ENCODE measurements at places on chromosomes 3 and 15.

- no peaks in the 10 kb centered on the region for H3K36me3 ChIP-seq
- H3K4me3 ChIP-seq = no peak overlapping the region
- no peaks in the 10 kb centered on the region for H3K27me3 ChIP-seq
- H3K27ac ChIP-seq = peak overlapping the region; percentile 93
- peaks cover 92% of the 10 kb centered on the region for H3K4me1 ChIP-seq
Observed at GRCh38 chr15:41919954-41920538, 26.2 kb upstream of the SPTBN5 start.

DNA sequence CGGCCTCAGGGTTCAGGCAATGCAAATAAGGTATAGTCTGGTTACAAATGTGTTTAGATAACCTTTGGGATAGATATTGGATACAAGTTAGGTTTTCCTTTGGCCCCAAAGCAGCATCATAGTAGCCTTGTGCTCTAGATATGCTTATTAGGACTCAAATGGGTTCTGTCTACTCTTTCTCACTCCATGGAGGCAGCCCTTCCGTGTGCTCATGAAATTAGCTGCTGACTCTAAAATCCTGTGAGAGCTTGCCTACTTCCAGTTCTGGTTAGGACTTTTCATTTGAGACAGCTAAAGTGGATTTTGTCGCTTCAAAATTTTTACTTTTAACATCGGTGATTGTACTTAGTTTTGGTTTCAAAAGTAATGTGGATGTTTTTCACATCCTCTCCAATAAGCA, 1.6 kb downstream of the CDV3 start:
- no peaks in the 10 kb centered on the region for H3K36me3 ChIP-seq
- DNase-seq = no peak
- H3K4me1 ChIP-seq = peaks cover 4% of the 10 kb centered on the region
- no peaks in the 10 kb centered on the region for H3K27me3 ChIP-seq
- peak overlapping the region; percentile 96 for H3K4me3 ChIP-seq

- H3K4me1 ChIP-seq = no peaks in the 10 kb centered on the region
- no peaks in the 10 kb centered on the region for H3K36me3 ChIP-seq
- DNase-seq = no peak
Observed at GRCh38 chr3:124890573-124891190, 3.5 kb upstream of the ITGB5 start.

- no peaks in the 10 kb centered on the region for H3K36me3 ChIP-seq
- no peaks in the 10 kb centered on the region for H3K4me1 ChIP-seq
- DNase-seq = no peak
- no peak overlapping the region for H3K27ac ChIP-seq
- no peaks in the 10 kb centered on the region for H3K27me3 ChIP-seq
Observed at GRCh38 chr3:127158614-127159229, 34.2 kb upstream of the PRR23E start.

DNA sequence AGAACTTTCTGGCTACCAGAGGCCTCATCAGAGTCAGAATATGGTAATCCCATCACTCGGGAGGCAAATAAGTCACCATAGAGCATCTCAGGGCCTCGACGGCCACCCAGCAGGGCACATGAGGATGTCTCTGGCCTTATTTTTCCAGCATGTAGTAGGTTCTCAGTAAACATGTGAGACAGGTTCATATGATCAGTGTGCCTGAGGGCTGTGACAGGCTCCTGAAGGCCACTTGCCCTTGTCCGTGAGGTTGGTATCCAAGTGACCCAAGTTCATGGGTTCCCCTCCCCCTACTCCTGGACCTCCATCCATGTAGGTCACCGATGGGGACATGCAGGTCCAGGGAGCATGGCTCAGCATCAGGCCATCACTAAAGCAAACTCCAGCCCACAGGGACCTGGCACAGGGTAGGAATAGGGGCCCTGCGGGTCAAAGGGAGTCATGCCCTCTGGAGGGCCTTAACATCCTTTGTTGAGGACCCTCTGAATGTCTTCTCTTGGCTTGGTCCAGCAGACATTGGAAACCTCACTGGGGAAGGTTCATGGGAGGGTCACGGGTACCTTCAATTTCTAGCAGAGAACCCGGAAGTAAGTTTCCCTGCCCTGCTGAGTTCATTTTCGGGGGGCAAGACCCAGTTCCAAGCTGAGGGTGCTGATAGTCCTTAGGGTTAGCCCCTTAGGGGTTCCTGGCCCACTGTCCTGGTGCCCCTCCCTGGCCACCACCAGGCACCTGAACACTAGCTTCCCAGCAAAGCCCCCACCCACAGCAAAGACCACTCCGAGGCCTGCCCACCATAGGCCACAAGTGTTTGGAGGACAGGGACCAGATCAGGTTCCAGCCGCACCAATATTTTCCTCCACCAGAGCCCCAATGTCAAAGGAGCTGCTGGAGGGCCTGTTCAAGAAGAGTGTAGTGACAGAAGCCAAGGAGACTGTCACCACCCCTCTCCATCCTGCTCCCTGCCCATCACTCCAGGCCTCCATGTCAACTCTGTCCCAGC, 61.1 kb downstream of the ZNF445 start:
- no peaks in the 10 kb centered on the region for H3K4me1 ChIP-seq
- no peak overlapping the region for H3K4me3 ChIP-seq

DNA sequence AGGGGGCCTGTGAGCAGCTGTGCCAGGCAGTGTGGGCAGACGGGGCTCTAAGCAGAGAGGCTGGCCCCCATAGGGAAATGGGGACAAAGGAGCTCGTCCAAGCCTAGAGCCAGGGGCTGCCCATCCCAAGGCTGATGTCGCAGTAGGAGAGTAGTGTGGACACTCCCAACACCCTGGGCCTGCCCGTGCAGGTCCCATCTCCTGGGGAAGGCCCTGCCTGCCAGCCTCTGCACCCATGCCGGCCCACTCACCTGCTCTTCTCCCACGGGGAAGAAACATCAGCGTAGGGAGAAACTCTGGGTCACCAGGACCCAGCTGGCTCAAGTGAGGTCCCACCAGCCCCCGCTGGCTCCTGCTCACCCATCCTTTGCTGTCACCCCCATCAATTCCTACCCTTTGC, 10.7 kb upstream of the DUSP7 start:
- H3K36me3 ChIP-seq = no peaks in the 10 kb centered on the region
- no peaks in the 10 kb centered on the region for H3K27me3 ChIP-seq
- no peak overlapping the region for H3K4me3 ChIP-seq
- H3K27ac ChIP-seq = no peak overlapping the region

- no peak for DNase-seq
- H3K4me3 ChIP-seq = no peak overlapping the region
- no peak overlapping the region for H3K27ac ChIP-seq
- H3K36me3 ChIP-seq = no peaks in the 10 kb centered on the region
- H3K4me1 ChIP-seq = no peaks in the 10 kb centered on the region
Observed at GRCh38 chr3:62833538-62833937, 41.7 kb downstream of the CADPS start.

DNA sequence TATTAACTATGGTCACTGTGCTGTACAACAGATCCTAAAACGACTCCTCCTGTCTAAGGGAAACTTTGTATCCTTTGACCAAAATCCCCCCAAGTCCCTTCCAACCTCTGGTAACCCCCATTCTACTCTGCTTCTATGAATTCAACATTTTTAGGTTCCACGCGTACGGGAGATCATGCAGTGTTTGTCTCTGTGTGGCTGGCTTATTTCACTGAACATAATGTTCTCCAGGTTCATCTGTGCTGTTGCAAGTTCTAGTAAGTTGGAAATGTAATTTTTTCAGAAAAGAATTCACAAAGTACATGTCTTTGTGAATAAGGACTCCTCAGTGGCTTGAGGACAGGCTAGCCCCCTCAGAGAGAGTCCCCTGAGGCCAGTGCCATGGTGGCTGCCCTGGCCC, 66.1 kb downstream of the ATP10A start:
- H3K4me3 ChIP-seq = no peak overlapping the region
- no peak for DNase-seq
- no peaks in the 10 kb centered on the region for H3K27me3 ChIP-seq
- peaks cover 16% of the 10 kb centered on the region for H3K4me1 ChIP-seq
- no peaks in the 10 kb centered on the region for H3K36me3 ChIP-seq
- H3K27ac ChIP-seq = no peak overlapping the region

GRCh38 chr3:59320080-59320479, 270.3 kb upstream of the CFAP20DC start:
- H3K36me3 ChIP-seq = no peaks in the 10 kb centered on the region
- DNase-seq = no peak
- no peak overlapping the region for H3K27ac ChIP-seq
- no peaks in the 10 kb centered on the region for H3K27me3 ChIP-seq

- DNase-seq = no peak
- no peak overlapping the region for H3K4me3 ChIP-seq
- H3K27ac ChIP-seq = no peak overlapping the region
- H3K36me3 ChIP-seq = no peaks in the 10 kb centered on the region
Observed at GRCh38 chr3:7897655-7898054, 604.0 kb upstream of the LMCD1 start.

GRCh38 chr3:126061301-126062032, 22.5 kb downstream of the SLC41A3 start:
- peaks cover 10% of the 10 kb centered on the region for H3K4me1 ChIP-seq
- no peak overlapping the region for H3K27ac ChIP-seq
- no peak for DNase-seq
- H3K36me3 ChIP-seq = peaks cover 4% of the 10 kb centered on the region

DNA sequence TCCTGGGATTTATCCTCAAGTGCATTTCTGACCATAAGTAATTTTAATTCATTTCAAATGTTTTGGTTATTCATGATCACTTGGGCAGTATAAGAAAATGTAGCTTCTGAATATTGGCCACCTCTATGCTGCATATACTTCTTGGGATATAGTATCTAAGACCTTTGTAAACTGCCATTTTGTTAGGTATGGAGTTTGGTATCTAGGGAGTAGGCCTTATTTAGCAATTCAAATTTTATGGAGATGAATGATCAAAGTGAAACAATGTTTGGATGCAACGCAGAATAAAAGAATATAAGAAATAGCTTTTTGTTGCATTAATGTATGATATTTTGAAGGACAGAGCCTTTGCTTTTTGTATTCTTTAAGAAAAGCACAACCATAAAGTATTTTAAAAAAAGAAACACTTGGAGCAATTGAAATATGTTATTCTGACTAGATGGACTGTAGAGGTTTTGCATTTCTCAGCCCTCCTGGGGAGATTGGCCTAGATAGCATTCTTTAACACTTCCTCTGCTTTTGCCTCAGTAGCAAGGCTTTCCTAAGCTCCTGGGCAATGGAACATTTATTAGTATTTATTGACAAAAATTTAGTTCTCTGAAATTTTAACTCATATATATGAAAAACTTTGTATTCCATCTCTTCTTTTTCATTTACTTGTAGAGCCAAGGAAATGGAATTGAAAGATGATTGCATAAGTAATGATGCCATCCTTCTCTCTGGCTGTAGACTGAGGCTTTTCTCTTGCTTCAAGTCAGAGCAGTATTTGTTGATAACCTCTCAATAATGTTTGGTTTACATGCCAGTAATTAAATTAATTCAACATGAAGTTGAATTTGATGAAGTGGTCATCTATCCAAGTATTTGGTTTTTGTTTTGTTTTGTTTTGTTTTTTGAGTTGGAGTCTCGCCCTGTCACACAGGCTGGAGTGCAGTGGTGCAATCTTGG, 61.8 kb upstream of the UTS2B start:
- no peak for DNase-seq
- no peak overlapping the region for H3K27ac ChIP-seq
- no peaks in the 10 kb centered on the region for H3K27me3 ChIP-seq
- H3K4me3 ChIP-seq = no peak overlapping the region

DNA sequence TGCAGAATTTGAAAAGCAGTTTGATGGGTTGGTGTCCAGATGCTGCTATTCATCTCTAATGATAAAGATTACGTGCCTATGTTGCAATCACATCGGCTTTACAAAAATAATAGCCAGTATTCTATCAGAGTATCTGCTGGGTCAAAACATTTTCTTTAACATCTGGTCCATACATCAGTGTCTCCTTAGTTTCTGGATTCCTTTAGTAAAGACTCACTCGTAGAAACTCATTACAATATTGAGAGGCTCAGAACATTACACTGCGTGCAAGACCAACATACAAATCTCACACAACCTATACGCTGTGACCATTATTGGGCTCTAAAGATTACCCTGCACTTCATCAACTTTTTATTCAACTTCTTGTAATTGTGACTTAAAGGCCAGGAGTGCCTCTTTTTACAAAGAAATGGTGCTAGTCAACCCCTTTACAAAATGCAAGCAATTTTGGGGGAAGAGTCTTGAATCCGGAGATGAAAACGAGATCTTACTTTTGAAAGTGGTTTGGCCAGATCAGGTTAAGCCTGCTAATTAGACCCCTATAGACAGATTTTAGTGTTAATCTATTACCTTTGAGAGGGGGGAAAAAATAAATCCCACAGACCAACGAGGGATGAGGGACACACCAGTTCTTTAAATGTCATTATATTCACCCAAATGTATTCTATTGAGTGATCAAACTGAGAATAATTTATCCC, 2.9 kb downstream of the TRA2B start:
- H3K27me3 ChIP-seq = no peaks in the 10 kb centered on the region
- H3K4me3 ChIP-seq = peak overlapping the region; percentile 68
- H3K36me3 ChIP-seq = no peaks in the 10 kb centered on the region
- H3K27ac ChIP-seq = peak overlapping the region; percentile 100
- H3K4me1 ChIP-seq = peaks cover 37% of the 10 kb centered on the region
- no peak for DNase-seq

- DNase-seq = no peak
- no peak overlapping the region for H3K4me3 ChIP-seq
- no peaks in the 10 kb centered on the region for H3K36me3 ChIP-seq
- H3K4me1 ChIP-seq = no peaks in the 10 kb centered on the region
- H3K27ac ChIP-seq = no peak overlapping the region
Observed at GRCh38 chr15:33587773-33588172, 277.0 kb downstream of the RYR3 start.

GRCh38 chr15:81152339-81152738, 18.3 kb downstream of the CFAP161 start:
- no peak overlapping the region for H3K27ac ChIP-seq
- no peak for DNase-seq
- no peaks in the 10 kb centered on the region for H3K36me3 ChIP-seq
- no peaks in the 10 kb centered on the region for H3K27me3 ChIP-seq

DNA sequence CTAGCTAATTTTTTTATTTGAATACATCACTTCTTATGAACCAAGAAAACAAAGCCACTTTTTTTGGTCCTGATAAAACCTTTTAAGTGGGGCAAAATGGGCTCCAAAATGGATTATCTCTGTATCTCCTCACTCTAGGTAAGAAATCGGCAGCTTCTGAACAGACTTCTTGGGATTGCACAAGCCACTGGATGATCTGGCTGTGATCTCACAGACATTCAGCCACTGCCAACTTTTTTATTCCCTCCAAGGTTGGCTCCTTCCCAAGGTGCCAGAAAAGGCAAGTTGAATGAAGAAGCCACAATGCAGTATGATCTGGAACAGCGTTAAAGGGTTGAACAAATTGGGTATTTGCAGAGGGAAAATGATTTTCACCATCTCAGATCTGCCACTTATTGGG, 73.2 kb downstream of the PRICKLE2 start:
- peaks cover 46% of the 10 kb centered on the region for H3K36me3 ChIP-seq
- H3K4me1 ChIP-seq = peaks cover 19% of the 10 kb centered on the region
- H3K27ac ChIP-seq = peak overlapping the region; percentile 71

- no peak overlapping the region for H3K27ac ChIP-seq
- no peak for DNase-seq
- H3K4me1 ChIP-seq = no peaks in the 10 kb centered on the region
- no peaks in the 10 kb centered on the region for H3K36me3 ChIP-seq
Observed at GRCh38 chr15:29233566-29233965, 36.1 kb downstream of the NSMCE3 start.

- H3K36me3 ChIP-seq = no peaks in the 10 kb centered on the region
- DNase-seq = no peak
- no peaks in the 10 kb centered on the region for H3K4me1 ChIP-seq
- no peak overlapping the region for H3K27ac ChIP-seq
- no peaks in the 10 kb centered on the region for H3K27me3 ChIP-seq
Observed at GRCh38 chr3:178706411-178706810, 170.2 kb downstream of the KCNMB2 start.

Data from heart left ventricle (tissue), 16 donors.